OCI-M1 (cell line): ENCODE measurements at places on chromosomes 1 and 21.

- no peak for DNase-seq
These were observed 16.8 kb upstream of the CEP350 start for GRCh38 chr1:179937668-179938254.

DNA sequence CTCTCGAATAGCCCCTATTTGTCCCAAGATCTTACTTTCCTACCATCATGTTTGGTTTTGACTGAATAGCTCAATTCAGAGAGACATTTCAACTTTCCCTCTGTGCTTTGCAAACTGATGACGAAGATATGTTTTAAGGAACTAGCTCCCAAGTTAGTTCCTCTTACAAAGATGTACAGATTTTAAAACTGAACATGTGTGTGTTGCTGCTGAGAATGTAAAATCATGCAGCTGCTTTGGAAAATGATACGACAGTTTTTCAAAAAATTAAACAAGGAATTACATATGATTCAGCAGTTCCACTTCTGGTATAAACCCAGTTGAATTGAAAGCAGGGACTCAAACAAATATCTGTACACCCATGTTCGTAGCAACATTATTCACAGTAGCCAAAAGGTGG, 33.6 kb downstream of the KIF26B start:
- peak; percentile 67 for DNase-seq

- DNase-seq = no peak
These were observed 145.6 kb downstream of the NR5A2 start for GRCh38 chr1:200173097-200173618.

DNA sequence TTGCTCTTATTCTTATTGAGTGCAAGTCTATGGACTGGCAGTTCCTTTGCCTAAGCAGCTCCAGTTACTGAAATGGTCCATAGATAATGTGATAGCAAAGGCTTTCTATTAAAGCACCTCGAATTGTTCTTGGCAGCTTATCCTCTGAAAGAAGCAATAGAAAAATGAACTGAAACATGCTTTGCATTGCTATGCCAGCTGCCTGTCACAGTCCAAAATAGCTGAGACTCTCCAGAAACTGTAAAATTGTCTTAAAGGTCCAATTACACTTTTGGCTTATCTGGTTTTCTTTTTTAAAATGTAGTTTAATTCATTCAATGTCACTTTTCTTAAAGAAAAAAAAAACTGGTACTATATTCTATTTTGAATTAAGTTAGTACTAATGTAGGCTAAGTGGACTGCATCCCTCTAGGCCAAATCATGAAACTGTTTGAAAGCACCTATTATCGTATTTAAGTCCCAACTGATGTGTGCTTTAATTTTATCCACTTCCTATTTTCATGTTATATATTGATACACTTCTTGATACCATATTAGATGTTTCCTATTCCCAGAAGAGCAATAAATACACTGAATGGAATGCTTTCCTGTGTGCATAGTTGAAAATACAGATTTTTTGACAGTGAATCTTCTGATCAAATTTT, 208.0 kb upstream of the DEPDC1 start:
- no peak for DNase-seq

- DNase-seq = peak; percentile 61
These were observed 1.7 kb upstream of the RIPK4 start for GRCh38 chr21:41768437-41769042.

DNA sequence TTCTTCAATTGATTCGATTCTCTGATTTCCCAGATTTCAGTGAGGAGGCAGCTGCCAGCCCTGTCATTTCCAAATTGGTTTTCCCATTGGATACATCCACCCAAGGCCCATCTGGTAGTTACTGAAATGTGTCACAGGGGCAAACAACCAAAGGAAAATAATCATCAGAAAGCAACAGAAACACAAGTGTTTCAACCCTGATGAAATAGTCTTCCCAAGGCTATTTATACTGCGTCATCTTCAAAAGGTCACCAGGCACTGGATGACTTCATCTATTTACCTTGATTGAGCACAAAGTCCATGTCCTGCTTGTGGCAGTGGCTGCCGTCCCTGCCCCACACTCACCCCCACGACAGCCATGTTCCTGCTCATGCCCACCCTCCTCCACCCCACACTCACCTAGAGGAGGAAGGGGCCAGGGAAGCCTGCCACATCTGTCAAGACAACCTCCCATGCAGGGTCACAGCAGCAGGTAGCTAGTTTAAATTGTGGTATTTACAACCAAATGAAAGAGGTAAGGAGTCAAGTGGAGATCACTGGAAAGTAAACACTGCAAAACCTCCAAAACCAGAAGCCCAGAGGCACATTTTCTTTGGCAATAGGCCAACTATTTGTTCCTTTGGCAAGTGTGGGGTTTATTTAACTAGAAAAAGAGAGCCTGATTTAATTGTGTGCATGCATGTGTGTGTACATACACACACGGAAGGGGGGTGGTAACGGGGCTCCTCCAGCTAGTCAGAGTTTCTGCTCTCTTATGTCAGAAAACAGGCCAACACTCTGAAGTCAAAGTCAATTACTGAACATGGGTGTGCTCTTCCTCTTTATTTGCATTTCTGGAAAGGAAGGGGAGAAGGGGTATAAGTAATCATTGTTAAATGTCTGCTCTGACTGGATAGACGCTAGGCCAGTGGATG, 49.5 kb upstream of the RAB4A start:
- DNase-seq = no peak

- no peak for DNase-seq
These were observed 84.0 kb downstream of the FMO4 start for GRCh38 chr1:171397851-171398469.

DNA sequence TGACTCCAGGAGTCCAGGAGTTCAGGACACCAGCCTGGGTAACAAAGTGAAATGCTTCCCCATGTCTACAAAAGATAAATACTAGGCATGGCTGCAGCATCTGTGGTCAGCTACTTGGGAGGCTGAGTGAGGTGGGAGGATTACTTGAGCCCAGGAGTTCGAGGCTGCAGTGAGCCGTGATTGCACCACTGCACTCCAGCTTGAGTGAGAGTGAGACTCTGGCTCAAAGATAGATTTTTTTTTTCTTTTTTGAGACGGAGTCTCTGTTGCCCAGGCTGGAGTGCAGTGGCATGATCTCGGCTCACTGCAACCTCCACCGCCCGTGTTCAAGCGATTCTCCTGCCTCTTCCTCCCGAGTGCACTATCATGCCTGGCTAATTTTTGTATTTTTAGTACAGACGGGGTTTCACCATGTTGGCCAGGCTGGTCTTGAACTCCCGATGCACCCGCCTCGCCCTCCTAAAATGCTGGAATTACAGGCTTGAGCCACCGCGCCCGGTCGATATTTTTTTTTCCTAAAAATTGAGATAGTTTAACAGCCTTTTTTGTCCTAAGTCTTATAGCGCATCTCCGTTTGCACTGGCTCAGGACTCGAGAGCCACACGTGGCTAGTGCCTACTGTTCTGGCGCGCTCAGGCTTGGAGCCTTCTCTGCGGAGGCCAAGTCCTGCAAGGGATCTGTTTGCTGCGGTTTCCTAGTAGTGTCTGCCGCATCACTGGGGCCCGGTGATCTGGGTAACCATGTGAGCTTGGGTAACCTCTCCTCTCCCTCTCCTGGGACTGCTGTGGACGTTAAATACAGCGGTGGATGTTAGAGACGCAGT, 1.0 kb upstream of the MFN2 start:
- DNase-seq = peak; percentile 21

- peak; percentile 72 for DNase-seq
These were observed 9.0 kb downstream of the NPPA start for GRCh38 chr1:11838349-11839272.

- no peak for DNase-seq
These were observed 36.8 kb upstream of the COL6A2 start for GRCh38 chr21:46061063-46061462.

- peak; percentile 68 for DNase-seq
These were observed 122.8 kb upstream of the USP24 start for GRCh38 chr1:55337801-55338447.

DNA sequence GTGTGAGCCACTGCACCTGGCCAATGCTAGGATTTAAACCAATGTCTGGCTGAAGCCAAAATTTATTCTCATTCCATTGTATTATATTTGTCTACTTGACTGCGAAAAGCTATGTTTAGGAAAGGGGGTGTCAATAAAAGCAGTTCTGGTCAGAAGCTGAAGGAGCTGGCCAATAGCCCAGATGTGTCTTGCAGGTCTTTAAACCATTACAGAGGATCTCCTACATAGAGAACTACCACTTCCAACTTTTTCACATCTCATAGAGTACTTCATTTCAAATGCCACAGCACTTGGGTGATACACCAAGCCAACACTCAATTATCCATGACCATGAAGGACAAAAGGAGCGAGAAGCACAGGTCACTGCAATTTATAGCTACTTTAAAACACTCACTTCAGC, 2.5 kb downstream of the SYT11 start:
- no peak for DNase-seq

DNA sequence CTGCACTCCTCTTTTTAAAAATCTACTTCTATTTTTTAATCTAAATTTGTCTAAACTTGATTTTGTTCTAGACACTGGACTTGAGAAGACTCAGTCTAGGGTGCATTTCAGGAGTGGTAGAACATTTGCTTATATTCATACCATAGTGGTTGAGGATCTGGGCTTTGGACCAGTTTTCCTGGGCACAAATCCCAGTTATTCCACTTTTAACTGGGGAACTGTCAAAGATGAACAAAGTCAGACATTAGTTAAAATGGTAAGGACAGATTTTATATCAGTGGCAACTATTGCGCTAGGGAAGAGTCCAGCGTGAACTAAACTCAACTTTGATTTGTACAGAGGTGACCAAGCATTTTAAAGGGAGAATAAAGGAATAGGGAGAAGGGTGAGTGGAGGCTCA, 102.4 kb downstream of the FMN2 start:
- no peak for DNase-seq

DNA sequence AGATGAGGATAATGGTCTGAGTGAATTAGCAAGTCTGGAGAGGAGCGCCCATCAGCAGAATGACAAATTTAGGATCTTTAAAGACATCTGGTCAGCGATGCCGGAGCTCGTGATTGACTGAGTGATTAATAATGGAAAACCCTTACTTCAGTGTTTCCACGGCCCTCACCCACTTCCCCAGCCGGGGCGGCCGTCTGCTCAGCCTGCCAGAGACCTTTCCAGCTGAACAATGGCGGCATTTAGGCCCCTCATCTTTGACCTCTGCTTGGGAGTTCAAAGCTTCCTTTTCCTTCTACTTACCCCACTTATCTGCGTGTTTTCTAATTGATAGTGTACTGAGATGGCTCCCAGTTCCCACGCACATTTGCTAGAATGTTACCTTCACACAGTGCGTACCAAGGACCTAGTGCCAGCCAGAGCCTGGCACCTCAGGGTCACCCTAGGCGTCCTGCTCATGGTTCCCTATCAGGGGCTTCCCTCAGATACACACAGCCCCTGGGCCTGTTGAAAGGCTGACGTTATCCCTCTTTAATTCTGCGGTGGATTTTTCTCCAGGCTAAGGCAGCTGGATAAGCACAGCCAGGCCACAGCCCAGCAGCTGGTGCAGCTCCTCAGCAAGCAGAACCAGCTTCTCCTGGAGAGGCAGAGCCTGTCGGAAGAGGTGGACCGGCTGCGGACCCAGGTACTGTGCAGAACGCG, 232.8 kb downstream of the SDCCAG8 start:
- DNase-seq = no peak

- DNase-seq = no peak
These were observed 298.1 kb downstream of the TGFB2 start for GRCh38 chr1:218643281-218643680.

- no peak for DNase-seq
These were observed 174.1 kb downstream of the PBX1 start for GRCh38 chr1:164733070-164733469.

DNA sequence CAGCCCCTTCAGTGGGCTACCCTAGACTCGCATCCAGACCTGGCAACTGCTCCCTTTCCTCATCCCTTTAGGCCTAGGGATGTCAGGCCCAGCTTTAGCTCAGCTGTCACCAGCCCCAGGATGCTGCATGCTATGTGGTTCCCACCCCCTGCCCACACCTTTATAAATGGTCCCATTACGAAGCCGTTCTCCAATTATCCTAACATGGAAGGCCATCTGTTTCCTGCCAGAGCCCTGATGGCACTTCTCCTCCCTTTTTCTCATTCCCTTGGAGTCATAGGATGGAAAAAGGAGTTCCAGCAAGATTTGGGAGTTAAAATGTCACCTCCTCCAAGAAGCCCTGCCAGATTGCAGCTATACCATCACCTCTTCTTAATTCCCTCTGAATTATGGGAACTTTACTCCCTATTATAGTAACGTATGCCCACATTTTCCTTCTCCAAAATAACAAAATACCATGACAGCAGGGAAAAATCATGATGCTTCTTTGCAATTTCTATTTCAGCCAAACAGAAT, 205.0 kb upstream of the GRIK3 start:
- DNase-seq = no peak

DNA sequence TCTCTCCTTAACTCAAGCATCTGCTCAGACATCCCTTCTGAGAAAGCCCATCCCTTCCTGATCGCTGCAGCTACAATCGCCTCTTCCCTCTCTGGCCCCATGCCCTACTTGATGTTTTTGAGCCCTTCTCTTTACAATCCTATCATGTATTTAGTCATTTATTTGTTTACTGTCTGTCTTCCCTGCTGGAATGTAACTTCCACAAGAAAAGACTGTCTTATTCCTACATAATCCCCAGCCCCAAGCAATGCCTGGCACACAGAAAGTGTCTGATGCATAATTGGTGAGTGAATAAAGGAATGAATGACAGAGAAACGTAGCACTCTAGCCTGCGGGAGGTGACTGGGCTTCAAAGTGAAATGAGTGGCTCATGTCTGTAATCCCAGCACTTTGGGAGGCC, 25.4 kb downstream of the ECE1 start:
- no peak for DNase-seq

DNA sequence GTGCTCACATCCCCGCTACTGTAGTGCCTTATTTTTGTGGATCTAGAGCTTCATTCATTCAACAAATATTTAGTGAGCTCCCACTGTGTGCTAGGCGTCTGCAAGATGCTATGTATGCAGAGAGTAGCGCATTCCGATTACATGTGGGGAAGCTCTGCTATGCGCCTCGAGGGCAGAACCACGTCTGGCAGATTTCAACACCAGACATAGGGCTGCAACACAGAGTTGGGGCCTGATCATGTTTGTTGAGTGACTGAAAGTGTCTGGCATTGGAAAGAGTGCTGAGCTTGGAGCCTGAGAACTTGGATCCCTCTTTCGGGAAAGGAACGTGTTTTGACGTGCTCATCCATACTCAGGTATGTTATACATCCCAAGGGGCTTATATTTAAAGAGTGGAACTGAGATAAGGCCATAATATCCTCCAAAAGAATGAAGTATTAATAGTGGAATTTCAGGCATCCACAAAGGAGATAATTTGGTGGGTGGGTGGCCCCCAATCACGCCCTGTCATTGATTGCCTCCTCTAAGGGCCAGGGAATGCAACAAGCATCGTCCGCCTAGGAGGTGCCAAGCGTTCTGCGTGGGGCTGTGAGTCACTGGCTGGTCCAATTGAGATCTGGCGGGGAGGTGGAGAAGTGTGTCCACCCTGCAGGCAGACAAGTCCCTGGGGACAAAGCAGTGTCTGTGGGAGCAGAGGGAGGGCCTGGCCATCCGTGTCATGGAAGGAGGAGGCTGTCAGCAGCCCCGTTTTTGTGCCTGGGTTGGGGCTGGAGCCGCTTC, 62.8 kb upstream of the ZBTB40 start:
- DNase-seq = no peak

GRCh38 chr1:161473348-161473747, 31.9 kb upstream of the FCGR2A start:
- no peak for DNase-seq

- DNase-seq = no peak
These were observed 6.8 kb downstream of the SPRR5 start for GRCh38 chr1:152953761-152954160.

- DNase-seq = no peak
These were observed 1.0 kb downstream of the FAM78B start for GRCh38 chr1:166165661-166166328.
